ENCODE measurements at places on chromosomes 7 and 10.

DNA sequence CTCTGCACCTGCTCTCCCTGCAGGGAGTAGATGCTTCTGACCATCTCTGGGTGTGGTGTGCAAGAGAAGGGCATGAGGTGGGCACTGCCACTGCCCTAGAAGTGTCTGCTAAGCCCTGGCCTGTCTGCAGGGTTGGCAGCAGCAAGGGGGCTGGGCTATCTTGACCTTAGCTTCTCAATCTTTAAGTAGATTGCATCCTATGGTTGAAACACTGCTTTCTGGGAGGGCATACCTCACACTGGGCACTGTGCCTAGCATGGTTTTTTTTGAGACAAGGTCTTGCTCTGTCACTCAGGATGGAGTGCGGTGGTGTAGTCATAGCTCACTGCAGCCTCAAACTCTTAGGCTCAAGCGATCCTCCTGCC is 54.9 kb downstream of the CLIP2 start:
- no peak for DNase-seq

DNA sequence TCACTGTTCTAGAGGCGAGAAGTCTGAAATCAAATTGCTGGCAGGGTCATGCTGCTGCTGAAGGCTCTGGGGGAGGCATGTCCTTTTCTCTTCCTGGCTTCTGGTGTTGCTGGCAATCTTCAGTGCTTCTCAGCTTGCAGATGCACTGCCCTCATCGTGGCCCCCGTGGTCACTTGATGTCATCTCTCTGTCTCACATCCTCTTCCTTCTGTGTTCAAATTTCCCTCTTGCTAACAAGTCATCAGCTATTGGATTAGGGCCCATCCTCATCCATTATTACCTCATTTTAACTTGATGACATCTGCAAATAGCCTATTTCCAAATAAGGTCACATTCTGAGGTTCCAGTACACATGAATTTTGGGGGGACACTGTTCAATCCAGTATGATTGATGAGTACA is 36.6 kb upstream of the SRGN start:
- DNase-seq, result no peak

DNA sequence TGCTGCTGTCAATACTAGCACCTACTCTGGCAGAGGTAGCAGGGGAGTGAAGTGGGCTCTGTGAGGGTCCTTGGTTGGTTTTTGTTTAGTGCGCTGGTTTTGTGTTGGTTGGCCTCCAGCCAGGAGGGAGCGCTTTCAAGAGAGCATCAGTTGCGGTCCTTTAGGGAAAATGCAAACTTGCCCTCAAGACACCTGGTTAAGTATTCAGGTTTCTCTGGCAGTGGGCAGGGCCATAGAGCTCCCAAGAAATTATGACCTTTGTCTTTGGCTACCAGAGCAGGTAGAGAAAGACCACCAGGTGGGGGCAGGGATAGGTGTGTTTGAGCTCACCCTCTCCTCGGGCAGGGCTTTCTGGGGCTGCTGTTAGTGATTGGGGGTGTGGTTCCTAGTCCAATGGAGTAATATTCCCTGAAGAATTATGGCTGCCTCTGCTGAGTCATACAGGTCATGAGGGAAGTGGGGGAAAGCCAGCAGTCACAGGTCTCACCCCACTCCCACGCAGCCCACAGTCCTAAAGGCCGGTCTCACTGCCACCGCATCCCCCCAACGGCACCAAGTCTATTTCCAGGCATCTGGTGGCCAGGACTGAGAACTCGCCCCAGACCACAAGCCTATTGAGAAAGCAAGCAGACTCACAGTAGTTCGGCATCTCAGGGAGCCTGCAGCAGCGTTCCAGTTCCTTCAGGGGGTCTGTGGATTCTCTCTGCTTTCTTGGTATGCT is 280.5 kb downstream of the SFMBT2 start:
- DNase-seq, result no peak

- DNase-seq, result no peak
These were observed 16.4 kb downstream of the CARD11 start for GRCh38 chr7:3027005-3027845.

GRCh38 chr7:157274991-157275427 is 61.8 kb upstream of the DNAJB6 start:
- no peak for DNase-seq

DNA sequence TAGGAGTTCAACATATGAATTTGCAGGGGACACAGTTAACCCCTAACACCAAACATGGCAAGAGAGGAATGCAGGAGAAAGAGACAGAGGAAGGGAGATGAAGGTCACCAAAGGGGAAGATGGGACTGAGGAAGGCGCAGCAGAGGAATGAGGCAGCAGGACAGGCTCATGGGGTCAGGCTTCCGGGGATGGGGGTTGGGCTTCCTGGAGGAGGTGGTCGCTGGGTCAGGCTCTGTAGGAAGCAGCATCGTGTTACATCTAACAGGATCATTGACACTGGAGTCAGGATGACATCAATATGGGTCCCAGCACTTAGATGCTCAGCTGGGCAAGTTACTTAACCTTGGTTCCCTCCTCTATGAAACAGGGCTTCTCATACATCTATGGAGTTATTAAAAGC is 113.2 kb downstream of the NPTX2 start:
- DNase-seq, result no peak

- no peak for DNase-seq
These were observed 11.8 kb downstream of the MOSPD3 start for GRCh38 chr7:100623951-100624824.

GRCh38 chr7:44852590-44852989 is 4.7 kb upstream of the H2AZ2 start:
- DNase-seq, result no peak

DNA sequence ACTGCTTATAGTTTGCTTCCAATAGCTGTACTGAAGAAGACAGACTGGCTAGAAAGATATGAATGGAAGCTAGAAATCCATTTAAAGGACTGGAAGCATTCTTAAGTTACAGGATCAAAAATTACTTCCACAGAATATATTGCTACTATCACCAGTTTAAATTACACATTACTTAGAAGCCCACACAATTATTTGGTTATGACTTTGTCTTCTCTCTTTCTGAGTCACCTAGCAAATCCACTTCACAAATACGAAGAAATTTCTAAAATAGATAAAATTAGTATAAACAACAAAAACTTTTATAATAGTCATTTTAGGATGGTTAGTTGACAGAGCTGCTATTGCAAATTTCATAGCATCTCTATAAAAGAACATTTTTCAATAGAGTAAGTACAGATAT is 108.1 kb downstream of the SNX13 start:
- no peak for DNase-seq
